Lung (tissue), 17 donors: ENCODE measurements at places on chromosomes 12 and 14.

DNA sequence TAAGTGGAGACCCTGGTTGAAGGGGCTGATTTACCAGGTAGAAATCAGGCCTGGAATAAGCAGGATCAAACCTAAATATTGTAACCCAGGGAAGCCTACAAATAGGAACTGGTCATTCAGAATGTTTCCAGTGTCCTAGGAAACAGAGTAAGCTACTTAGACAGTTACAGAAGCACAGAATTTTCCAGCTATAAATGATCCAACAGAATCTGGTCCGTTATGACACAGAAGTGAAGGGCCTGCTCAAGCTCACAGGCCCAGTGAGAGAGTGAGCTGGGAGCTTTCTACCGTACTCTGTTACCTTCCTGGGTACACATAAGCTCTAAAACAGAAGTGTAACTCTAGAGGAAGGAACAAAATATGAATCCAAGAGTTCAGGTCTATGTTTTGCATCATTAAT is 119.1 kb downstream of the TTC7B start:
- H3K36me3 ChIP-seq = no peaks in the 10 kb centered on the region
- DNase-seq = no peak
- no peaks in the 10 kb centered on the region for H3K27me3 ChIP-seq
- H3K4me1 ChIP-seq = peaks cover 11% of the 10 kb centered on the region

GRCh38 chr12:122029620-122030423 is 8.1 kb downstream of the BCL7A start:
- no peaks in the 10 kb centered on the region for H3K4me1 ChIP-seq
- peak overlapping the region; percentile 51 for H3K27ac ChIP-seq
- no peaks in the 10 kb centered on the region for H3K27me3 ChIP-seq
- H3K4me3 ChIP-seq = no peak overlapping the region
- H3K36me3 ChIP-seq = no peaks in the 10 kb centered on the region

DNA sequence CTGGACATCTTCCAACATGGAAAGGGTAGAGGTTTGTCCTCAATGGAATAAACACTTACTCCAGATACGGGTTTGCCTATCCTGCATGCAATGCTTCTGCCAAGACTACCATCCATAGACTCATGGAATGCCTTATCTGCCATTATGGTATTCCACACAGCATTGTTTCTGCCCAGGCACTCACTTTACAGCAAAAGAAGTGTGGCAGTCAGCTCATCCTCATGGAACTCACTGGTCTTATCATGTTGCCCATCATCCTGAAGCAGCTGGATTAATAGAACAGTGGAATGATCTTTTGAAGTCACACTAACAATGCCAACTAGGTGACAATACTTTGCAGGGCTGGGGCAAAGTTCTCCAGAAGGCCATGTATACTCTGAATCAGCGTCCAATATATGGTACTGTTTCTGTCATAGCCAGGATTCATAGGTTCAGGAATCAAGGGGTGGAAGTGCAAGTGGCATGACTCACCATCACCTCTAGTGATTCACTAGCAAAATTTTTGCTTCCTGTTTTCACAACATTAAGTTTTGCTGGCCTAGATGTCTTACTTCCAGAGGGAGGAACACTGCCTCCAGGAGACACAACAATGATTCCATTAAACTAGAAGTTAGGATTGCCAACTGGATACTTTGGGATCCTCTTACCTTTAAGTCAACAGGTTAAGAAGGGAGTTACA is 140.4 kb downstream of the SLC35F4 start:
- H3K27ac ChIP-seq = no peak overlapping the region
- no peak for DNase-seq
- no peaks in the 10 kb centered on the region for H3K27me3 ChIP-seq
- no peaks in the 10 kb centered on the region for H3K36me3 ChIP-seq
- no peaks in the 10 kb centered on the region for H3K4me1 ChIP-seq
- H3K4me3 ChIP-seq = no peak overlapping the region

GRCh38 chr14:101473795-101474562 is 87.3 kb upstream of the DIO3 start:
- no peak overlapping the region for H3K4me3 ChIP-seq
- H3K27me3 ChIP-seq = no peaks in the 10 kb centered on the region
- DNase-seq = no peak
- H3K36me3 ChIP-seq = no peaks in the 10 kb centered on the region

- H3K4me3 ChIP-seq = no peak overlapping the region
- no peaks in the 10 kb centered on the region for H3K36me3 ChIP-seq
- peak; percentile 5 for DNase-seq
- H3K27ac ChIP-seq = no peak overlapping the region
Observed at GRCh38 chr14:59534361-59534987, 42.1 kb downstream of the CCDC175 start.

- H3K27ac ChIP-seq = no peak overlapping the region
- H3K36me3 ChIP-seq = no peaks in the 10 kb centered on the region
- no peaks in the 10 kb centered on the region for H3K4me1 ChIP-seq
- no peak for DNase-seq
Observed at GRCh38 chr12:120914794-120915193, 10.6 kb upstream of the SPPL3 start.

- no peaks in the 10 kb centered on the region for H3K4me1 ChIP-seq
- H3K36me3 ChIP-seq = peaks cover 6% of the 10 kb centered on the region
- no peak for DNase-seq
- no peaks in the 10 kb centered on the region for H3K27me3 ChIP-seq
- no peak overlapping the region for H3K27ac ChIP-seq
- H3K4me3 ChIP-seq = no peak overlapping the region
Observed at GRCh38 chr12:81196595-81196994, 118.7 kb downstream of the ACSS3 start.

DNA sequence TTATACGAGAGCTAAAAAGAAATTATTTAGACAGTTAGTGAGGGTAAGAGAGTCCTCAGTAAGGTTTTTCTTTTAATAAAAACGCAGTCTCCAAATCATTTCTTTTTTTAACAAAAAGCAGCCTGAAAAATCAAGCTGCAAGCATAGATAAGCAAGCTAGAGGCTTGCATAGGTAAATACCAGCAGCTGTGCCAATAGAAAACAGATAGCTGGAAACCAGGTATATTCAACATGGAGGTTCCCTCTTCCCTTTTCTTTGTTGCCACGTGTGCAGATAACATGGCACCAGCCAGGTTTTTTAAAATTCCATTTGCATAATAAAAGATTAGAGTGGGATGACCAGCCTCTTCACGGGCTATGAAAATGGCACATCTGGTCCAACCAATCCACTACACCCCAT is 6.1 kb upstream of the PRKAB1 start:
- no peaks in the 10 kb centered on the region for H3K36me3 ChIP-seq
- DNase-seq = no peak
- no peak overlapping the region for H3K27ac ChIP-seq
- peaks cover 5% of the 10 kb centered on the region for H3K4me1 ChIP-seq
- no peak overlapping the region for H3K4me3 ChIP-seq

- H3K27ac ChIP-seq = no peak overlapping the region
- no peak overlapping the region for H3K4me3 ChIP-seq
- H3K27me3 ChIP-seq = no peaks in the 10 kb centered on the region
- no peaks in the 10 kb centered on the region for H3K4me1 ChIP-seq
- H3K36me3 ChIP-seq = no peaks in the 10 kb centered on the region
Observed at GRCh38 chr12:88267630-88268029, 125.5 kb downstream of the TMTC3 start.

- no peaks in the 10 kb centered on the region for H3K27me3 ChIP-seq
- peaks cover 2% of the 10 kb centered on the region for H3K4me1 ChIP-seq
- no peak overlapping the region for H3K4me3 ChIP-seq
- no peak overlapping the region for H3K27ac ChIP-seq
- no peaks in the 10 kb centered on the region for H3K36me3 ChIP-seq
- DNase-seq = no peak
Observed at GRCh38 chr12:114611145-114612018, 72.6 kb downstream of the TBX3 start.

- H3K36me3 ChIP-seq = no peaks in the 10 kb centered on the region
- peak; percentile 22 for DNase-seq
- H3K4me1 ChIP-seq = no peaks in the 10 kb centered on the region
- H3K4me3 ChIP-seq = no peak overlapping the region
- H3K27ac ChIP-seq = no peak overlapping the region
Observed at GRCh38 chr12:111024205-111024801, 103.9 kb upstream of the MYL2 start.
